ENCODE measurements at places on chromosomes 5 and 9. TPM values are rescaled to one million over a fixed set of nuclear protein-coding genes. Genes with fewer than 3 reads are reported as not detected.

KIAA0825 gene
- 1.4 TPM for total RNA-seq

CDKN2B gene
- total RNA-seq = 0.38 TPM

LMAN2 gene
- 89.7 TPM for total RNA-seq

IL5 gene
- total RNA-seq = not detected

CNTNAP3B gene
- total RNA-seq = 0.64 TPM

ZNF883 gene
- 0.33 TPM for total RNA-seq

- peak overlapping the region; percentile 76 for H3K27ac ChIP-seq
- H3K4me3 ChIP-seq = peak overlapping the region; percentile 85
- H3K36me3 ChIP-seq = peaks cover 39% of the 10 kb centered on the region
- no peak for DNase-seq
- H3K4me1 ChIP-seq = peaks cover 13% of the 10 kb centered on the region
- H3K27me3 ChIP-seq = no peaks in the 10 kb centered on the region
Observed at GRCh38 chr9:129823542-129823934, 398 bp downstream of the TOR1A start.

DNA sequence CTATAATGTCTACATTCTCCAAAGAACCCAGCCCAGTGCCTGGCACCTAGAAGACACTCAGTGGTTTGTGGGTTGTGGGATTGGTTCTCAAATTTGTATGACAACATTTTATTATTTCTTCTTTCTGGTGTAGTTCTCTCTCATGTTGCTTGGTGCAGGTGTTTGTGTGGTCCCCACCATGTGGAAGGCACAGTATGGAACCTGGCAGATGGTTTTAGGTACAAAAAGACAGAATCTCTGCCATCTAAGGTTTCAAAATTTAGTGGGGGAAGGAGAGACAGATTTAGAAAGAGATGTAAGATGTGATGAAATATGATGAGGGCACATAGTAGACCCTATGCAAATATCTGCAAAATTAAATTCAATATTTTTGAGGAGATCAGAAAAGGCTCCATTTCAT, 323.8 kb downstream of the CDK5RAP2 start:
- H3K27ac ChIP-seq = no peak overlapping the region
- no peak for DNase-seq
- H3K4me1 ChIP-seq = no peaks in the 10 kb centered on the region
- H3K36me3 ChIP-seq = no peaks in the 10 kb centered on the region

DNA sequence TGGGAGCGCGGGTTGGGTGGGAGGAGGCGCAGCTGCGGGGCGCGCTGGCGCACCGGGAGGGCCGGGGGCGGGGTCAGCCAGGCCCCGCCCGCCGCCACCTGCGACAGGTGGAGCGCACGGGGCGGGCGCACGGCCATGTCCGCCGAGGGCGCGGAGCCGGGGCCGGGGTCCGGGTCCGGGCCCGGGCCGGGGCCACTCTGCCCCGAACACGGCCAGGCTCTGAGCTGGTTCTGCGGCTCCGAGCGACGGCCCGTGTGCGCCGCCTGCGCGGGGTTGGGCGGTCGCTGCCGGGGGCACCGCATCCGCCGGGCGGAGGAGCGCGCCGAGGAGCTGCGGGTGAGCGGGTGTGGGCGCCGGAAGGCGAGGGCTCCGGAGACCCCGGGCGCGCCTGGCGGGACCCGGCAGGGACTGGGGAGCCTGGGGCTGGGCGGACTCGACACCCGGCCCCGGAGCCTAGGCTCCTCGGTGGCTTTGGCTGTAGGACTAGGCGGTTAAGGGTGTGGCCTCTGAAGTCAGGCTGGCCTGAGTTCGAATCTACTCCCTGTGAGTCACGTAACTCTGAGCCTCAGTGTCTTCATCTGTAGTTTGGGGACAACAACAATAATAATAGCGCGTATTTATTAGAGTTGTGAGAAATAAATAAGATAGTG, at the start of gene BSPRY:
Gene BSPRY, plus strand, starts transcription at position 97 of the 650 bp plus-strand sequence. Its CDS starts 39 bp downstream, at position 136.
- H3K36me3 ChIP-seq = no peaks in the 10 kb centered on the region
- DNase-seq = peak; percentile 39
- peaks cover 20% of the 10 kb centered on the region for H3K4me1 ChIP-seq
- peaks cover 7% of the 10 kb centered on the region for H3K27me3 ChIP-seq
- peak within 1 kb of the TSS; percentile 82 for H3K4me3 ChIP-seq

DNA sequence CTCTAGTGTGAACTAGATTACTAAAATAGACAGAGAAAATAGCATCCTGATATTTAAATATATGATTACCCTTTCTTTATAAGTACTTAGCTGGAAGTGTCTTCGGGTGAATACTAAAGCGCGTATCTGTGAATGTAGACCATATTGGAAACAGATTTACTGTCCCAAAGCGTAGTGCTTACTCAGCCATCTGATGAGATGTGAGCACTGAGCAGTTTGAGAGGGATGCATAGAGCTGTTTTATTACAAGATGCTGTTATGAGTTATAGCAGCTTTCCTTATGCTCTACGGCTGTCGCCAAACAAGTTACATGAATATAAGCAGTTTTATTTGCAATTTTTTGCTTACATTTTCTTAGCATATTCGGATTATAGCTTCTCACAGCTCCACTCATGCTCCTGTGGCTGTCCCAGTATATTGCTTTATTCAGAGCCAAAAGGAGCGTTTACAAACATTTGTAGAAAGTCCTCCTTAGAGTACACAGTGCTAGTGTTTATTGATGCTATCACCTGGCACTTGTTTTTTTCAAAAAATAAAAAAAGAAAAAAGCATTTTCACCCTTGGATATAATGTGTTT, 981.4 kb upstream of the WWC1 start:
- no peaks in the 10 kb centered on the region for H3K27me3 ChIP-seq
- H3K4me3 ChIP-seq = no peak overlapping the region
- H3K27ac ChIP-seq = no peak overlapping the region
- DNase-seq = no peak

GRCh38 chr5:72602696-72603685, 95.8 kb upstream of the ZNF366 start:
- no peak for DNase-seq
- no peaks in the 10 kb centered on the region for H3K36me3 ChIP-seq
- H3K27ac ChIP-seq = no peak overlapping the region
- H3K27me3 ChIP-seq = peaks cover 11% of the 10 kb centered on the region
- H3K4me3 ChIP-seq = no peak overlapping the region

DNA sequence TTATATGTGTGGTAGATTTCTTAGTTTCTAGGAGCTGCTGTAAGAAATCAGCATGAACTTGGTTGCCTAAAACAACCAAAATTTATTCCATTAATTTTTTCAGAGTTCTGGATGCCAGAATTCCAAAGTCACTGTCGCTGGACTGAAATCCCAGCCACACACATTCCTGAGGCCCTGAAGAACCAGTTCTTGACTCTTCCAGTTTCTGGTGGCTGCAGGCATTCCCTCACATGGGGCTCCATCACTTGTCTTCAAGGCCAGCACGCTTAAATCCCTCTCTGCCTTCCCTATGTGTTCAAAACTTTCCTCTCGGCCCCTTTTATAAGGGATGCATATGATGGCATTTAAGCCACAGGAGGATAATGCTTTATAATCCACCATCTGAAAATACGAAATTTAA, 1237.5 kb upstream of the CDH9 start:
- no peak for DNase-seq
- H3K27me3 ChIP-seq = no peaks in the 10 kb centered on the region
- no peak overlapping the region for H3K4me3 ChIP-seq
- H3K36me3 ChIP-seq = no peaks in the 10 kb centered on the region

DNA sequence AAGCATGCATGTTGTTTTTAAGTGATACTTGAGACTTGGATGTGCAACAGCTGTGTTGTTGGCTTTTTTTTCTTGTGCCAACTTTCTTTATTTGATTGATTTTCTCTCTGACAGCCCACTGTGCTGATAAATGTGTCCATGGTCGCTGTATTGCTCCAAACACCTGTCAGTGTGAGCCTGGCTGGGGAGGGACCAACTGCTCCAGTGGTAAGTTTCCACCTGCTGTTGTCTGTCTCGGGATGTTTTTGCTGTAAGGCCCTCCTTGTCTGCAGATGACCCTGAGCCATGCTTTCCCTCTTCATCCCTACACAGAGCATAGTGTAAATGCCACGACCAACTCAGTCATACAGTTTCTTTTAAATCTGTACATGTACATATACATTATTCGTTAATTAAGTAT, 79.2 kb downstream of the MEGF10 start:
- H3K4me1 ChIP-seq = no peaks in the 10 kb centered on the region
- H3K36me3 ChIP-seq = no peaks in the 10 kb centered on the region
- H3K4me3 ChIP-seq = no peak overlapping the region
- no peak overlapping the region for H3K27ac ChIP-seq
- DNase-seq = no peak
- peaks cover 15% of the 10 kb centered on the region for H3K27me3 ChIP-seq

GRCh38 chr5:169029037-169029436, 271.9 kb downstream of the SLIT3 start:
- no peaks in the 10 kb centered on the region for H3K36me3 ChIP-seq
- peaks cover 5% of the 10 kb centered on the region for H3K27me3 ChIP-seq
- DNase-seq = no peak
- H3K4me1 ChIP-seq = no peaks in the 10 kb centered on the region
- H3K4me3 ChIP-seq = no peak overlapping the region
- H3K27ac ChIP-seq = no peak overlapping the region

DNA sequence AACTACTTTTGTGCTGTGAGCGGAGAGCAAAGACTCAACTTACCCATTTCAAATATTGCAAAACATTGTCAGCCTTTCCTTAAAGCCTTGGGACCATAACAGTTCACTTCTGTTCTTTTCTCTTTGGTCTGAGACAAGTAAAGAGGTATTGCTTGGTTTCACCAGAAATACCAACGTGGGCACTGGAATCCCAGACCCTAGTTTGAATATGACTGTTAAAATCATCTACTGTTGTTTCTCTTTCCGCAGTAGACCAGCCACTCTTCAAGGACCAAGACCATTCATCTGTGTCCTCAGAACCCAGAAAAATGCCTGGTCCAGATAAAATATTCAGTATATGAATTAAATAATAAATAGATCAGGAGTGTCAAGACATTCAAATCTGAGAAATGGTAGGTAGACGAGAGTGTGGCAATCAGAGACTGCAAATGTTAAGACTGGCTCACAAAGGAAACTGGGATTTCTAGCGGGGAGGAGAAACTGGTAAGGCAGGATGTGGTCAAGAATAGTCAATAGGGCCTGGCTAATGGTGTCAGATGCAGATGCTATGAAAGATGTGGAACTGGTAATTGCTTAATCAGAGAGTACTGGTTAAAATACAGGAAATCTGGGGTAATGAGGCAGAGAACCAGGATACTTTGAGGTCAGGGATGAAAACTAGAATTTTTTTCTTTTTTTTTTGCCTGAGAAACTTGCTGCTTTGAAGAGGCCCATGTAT, 82.1 kb upstream of the IL33 start:
- no peak overlapping the region for H3K27ac ChIP-seq
- H3K36me3 ChIP-seq = no peaks in the 10 kb centered on the region
- H3K27me3 ChIP-seq = peaks cover 10% of the 10 kb centered on the region
- no peak overlapping the region for H3K4me3 ChIP-seq
- no peak for DNase-seq
- H3K4me1 ChIP-seq = no peaks in the 10 kb centered on the region
